ENCODE measurements at places on chromosomes 7 and 10. TPM values are rescaled to one million over a fixed set of nuclear protein-coding genes. Genes with fewer than 3 reads are reported as not detected.

OR2A7 gene
- polyA plus RNA-seq, result 1.8 TPM

AKR1C3 gene
- polyA plus RNA-seq, result 1.4 TPM

RARRES2 gene
- polyA plus RNA-seq, result 47.5 TPM

SLC35G1 gene
- polyA plus RNA-seq, result not detected

TAS2R5 gene
- polyA plus RNA-seq, result not detected

C7orf57 gene
- polyA plus RNA-seq, result not detected

HEPACAM2 gene
- polyA plus RNA-seq, result 20.1 TPM

NCF1 gene
- 11.4 TPM for polyA plus RNA-seq

NFE2L3 gene
- 5.6 TPM for polyA plus RNA-seq

DGKI gene
- polyA plus RNA-seq, result 0.48 TPM

CRHR2 gene
- polyA plus RNA-seq, result 3.2 TPM

ORAI2 gene
- 8.5 TPM for polyA plus RNA-seq

HOXA9 gene
- 30.1 TPM for polyA plus RNA-seq
